ENCODE measurements at places on chromosomes 4 and X.

DNA sequence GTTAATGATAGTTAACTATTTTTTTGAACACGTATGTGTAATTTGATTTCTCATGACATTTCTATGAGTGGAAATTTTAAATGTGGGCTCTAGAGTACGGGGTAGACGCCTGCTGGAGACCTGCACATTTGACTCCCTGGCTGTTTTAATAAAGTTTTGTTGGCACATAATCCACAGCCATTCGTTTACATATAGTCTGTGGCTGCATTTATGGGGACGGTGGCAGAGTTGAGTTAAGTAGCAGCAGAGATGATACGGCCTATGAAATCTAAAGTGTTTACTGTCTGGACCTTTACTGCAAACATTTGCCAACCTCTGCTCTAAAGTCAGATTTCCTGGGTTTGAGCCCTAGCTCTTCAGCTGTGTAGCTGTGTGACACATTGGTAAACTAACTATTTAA is 118.8 kb downstream of the CHRNA9 start:
- no peak for DNase-seq

- no peak for DNase-seq
Measured at GRCh38 chr4:150206954-150207353, 128.7 kb downstream of the DCLK2 start.

- no peak for DNase-seq
Measured at GRCh38 chr4:137800861-137801260, 268.6 kb upstream of the PCDH18 start.

DNA sequence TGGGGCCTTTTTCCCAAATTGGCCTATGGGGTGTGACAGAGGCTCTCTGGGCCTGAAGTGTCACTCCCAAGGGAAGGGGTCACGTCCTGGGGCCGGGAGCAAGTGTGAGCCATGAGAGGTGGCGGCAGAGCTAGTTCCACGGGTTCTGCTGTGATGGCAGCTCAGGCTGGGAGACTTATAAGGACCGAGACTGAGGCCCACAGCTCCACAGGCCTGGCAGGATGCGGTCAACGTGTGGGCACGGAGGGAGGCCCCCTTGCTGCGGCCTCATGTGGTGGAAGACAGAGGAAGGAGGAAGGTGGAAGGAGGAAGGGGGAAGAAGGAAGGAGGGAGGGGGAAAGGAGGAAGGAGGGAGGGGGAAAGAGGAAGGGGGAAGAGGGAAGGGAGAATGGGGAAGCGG is 7.2 kb upstream of the CPLX1 start:
- no peak for DNase-seq

GRCh38 chr4:152045807-152046571 is 285.2 kb upstream of the GATB start:
- peak; percentile 78 for DNase-seq

GRCh38 chr4:54315561-54316538 is 86.8 kb downstream of the PDGFRA start:
- no peak for DNase-seq

- no peak for DNase-seq
Measured at GRCh38 chr4:113675731-113676697, 85.5 kb downstream of the CAMK2D start.

GRCh38 chr4:143344774-143345173 is 8.1 kb downstream of the GAB1 start:
- no peak for DNase-seq

DNA sequence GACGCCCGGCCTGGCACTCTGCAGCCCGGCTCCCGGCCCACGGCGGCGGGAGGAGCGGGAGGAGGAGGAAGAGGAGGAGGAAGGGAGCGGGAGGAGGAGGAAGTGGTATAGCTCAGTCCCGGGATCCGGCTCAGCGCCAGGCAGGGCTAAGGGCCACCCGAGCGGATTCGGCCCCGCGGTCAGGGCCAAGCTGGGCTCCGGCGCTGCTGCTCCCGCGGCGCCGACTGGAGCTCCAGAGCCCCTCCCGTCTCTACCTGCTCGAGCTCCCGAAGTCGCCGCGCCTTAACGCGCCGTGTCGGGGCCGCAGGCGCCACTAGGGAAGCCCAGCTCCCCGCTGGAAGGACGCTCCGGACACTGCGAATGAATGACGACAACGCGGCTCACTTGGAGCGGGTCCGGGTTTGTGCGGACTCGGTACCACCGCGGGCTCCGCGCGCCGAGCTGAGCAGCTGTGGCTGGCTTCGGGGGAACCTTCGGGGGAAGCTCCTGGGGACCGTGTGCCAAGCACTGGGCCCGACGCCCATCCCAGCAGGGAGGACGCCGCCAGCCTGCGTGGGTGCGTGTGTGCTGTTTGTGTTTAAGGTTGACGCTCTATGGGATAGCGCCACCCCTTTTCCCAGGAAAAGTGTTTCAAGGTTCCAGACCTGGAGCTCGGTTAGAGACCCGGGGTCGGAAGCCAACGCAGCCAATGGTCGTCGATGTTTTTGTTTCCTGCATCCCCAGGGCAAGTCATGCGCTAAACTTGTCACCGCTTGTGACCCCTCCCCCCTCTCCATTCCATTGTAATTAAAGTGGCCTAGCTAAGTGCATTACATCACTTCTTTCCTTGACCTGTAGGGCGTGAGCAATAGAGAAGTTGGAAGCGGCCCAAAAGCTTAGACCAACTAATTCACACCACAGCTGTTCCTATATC is at the start of gene TBC1D9:
TSS of gene TBC1D9 (minus strand) at position 67 of the 913 bp plus-strand sequence. CDS start 340 bp downstream, outside the sequence.
- peak; percentile 96 for DNase-seq

GRCh38 chrX:66021765-66022631 is 17.9 kb downstream of the VSIG4 start:
- DNase-seq = no peak

DNA sequence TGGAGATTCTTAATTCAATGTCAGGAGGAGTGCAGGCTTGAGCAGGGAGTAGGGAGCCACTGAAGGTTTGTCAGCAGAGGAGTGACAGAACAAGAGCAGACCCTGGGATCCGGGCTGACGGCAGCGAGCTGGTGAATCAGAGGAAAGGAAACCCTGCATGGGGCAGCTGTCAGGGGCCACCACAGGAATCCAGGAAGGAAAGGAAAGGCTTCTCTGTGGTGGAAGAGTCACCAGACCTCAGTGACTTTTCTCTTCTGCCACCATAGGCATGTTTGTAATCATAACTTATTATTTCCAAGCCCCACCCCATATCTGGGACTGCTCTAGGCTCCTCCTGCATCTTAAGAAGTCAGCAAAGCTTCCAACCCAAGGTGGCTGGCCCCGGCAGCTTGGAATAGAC is 150.9 kb downstream of the BCOR start:
- peak; percentile 89 for DNase-seq

DNA sequence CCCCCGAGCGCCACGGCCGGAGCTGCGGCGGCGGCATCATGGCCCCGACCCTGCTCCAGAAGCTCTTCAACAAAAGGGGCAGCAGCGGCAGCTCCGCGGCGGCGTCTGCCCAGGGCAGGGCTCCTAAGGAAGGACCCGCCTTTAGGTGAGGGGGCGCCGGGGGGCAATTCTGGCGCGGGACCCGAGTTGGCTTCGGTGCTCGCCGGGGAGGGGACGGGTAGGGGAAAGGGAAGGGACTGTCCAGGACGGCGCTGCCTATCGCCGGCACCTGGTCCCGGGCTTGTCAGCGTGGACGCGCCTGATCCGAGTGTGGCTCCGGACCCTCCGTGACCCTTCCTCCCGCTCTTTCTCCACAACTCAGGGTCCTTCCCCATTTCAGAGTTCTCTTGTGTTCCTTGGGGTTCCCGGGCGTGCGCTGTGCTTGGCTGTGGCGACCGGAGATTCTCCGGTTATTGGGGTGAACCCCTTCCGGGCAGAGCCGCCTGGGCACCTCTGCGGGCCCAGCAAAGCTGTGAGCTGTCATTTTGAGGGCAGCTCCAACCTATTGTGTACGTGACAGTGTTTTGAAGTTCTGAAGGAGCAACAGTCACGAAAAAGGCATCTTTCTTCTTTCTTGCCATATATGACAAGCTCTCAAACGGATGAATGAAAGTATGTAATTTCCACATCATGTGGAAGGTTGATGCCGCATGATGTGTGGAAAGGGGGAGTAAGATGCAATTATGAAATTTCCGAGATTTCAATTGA is 522 bp downstream of the FNIP2 start:
- peak; percentile 47 for DNase-seq

- DNase-seq = no peak
Measured at GRCh38 chrX:153610836-153611213, 11.9 kb upstream of the CCNQ start.

- no peak for DNase-seq
Measured at GRCh38 chr4:1381944-1382541, 24.2 kb downstream of the NKX1-1 start.

Measured in kidney tubule cell (primary cell).